ENCODE measurements at places on chromosomes 1 and 21.

GRCh38 chr1:242602001-242602400 is 77.5 kb upstream of the PLD5 start:
- DNase-seq = no peak

GRCh38 chr21:17690078-17690494 is 77.4 kb upstream of the BTG3 start:
- DNase-seq = no peak

GRCh38 chr1:147539122-147539575 is 2.2 kb upstream of the BCL9 start:
- no peak for DNase-seq

DNA sequence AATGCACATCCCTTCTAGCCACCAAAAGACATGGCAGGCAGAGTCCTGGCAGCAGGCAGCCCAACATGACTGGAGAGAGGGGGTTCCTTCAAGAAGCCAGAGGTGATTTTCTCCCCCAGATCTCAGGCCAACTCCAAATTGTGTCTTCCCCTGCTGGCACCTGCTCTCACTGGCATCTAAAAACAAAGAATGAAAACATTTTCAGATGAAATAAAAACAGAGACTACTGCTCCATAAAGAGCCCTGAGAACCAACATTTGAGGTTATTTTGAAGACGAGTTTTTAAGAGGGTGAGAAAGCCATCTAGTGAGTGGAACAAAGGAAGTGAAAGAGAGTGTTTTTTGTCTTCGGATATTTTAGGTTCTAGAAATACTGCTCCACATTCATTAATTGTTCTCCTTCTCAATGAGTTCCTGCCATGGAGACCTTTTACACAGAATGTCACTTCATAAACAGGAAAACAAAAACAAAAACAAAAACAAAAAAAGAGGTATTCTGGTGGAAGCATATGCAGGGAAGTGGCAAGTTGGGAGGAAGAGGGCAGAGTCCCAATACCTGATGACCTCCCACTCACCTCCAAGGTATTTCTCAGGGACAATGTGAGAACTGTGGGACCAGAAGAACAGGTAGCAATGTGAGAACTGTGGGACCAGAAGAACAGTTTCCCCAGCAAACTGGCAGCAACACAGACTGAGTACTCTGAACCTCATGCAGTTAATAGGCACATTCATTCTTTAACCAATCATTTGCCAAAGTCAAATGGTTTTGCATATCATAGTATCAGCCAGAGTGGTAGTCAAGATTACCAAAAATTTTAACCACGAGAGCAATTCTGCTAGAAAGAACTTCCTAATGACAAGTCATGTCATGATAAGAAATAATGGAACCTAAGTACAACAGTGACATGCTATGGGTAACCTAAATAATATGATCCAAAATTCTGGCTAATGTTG is 50.0 kb downstream of the KIAA0319L start:
- no peak for DNase-seq

DNA sequence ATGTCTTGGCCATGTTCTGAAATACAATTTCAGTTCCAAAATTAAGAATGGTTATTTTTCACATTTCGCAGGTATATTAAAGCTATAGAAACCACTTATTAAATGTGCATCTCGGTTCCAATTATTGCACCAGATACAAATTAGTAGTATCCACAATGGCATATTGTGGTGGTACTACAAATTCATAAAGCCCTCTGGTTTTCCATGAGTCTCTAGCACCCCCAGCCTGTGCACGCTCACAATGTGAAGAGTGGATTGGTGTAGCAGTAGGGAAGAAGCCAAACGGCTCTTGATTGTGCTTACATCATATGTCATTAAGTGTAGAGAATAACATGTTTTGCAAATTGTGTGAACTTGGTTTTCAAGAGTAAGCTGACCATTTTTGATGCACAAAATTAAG is 1.9 kb upstream of the BRINP3 start:
- peak; percentile 68 for DNase-seq

DNA sequence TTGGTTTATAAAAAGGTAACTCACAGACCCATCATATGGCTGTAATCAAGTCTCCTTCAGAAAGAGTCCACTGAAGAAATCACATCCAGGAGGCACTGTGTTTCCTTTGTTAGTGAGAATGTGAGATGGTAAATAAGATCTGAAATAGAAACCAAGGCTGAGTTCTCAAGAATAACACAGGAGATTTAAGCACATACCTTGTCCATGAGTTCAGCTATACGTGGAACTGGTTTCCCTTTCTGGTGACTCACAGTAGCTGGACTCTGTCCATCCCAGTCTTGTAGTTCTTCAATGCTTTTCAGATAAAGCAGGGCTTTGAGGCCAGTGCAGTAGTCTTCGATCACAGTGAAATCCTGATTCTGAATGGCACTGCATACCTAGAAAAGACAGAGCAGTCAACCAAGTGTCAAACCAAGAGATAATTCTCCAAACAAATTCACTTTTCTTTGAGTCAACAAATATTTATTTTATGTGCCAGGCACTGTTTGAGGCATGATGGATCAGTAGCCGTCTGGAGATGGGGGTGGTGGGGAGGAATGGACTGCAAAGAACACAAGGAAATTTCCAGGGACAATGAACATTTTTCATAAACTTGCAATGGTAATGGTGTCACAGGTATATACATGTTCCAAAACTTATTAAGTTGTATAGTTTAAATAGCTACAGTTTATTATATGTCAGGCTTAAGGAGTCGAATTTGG is 471.4 kb downstream of the PTBP2 start:
- DNase-seq = no peak

- no peak for DNase-seq
Measured at GRCh38 chr1:206075786-206076755, 23.1 kb downstream of the RHEX start.

DNA sequence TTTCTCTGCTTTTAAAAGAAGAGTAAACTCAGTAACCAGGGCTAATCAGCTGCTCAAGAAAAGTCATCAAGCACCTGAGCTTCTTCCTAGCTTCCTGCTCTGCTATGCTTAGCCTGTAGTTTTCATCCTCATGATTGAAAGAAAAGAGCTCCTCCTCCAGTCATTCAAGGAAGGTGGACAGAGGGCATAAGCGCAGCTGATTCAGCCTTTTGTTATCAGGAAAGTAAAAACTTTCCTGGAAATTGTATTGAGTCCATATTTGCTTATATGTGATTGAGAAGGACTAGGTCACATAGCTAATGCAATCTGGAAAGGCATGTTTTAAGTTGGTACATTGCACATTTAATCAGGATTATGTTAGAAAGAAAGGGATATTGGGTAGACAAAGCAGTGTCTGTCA is 8.5 kb upstream of the BACH1 start:
- DNase-seq = no peak

DNA sequence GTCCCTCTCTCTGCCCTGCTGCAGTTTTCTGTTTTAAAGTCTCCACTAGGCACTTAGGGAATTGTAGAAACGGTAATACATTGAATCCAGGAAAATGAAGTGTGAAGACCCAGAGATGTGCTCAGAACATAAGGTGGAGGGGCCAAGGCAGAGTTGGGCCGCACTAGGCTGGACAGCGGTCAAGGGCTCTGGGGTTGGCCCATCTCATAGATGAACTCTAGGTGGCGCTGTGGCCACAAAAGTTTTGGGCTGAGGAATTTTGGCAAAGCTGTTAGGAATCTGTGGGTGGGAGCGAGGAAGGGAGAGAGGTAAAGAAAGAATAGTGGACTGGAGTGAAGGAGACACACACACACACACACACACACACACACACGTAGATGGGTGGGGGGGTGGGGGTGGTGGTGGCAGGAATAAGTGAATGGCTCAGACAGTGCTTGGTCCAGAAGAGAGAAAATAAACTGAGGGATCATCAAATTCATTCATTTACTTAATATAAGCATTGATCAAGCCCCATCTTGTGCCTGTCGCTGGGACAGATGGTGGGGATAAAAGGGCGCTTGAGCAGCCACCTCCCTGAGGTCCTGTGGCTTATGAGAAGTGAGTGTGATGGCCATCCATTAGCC is 258.5 kb downstream of the TRABD2B start:
- peak; percentile 26 for DNase-seq

GRCh38 chr21:42377211-42377950 is 11.0 kb upstream of the TFF1 start:
- DNase-seq = no peak

DNA sequence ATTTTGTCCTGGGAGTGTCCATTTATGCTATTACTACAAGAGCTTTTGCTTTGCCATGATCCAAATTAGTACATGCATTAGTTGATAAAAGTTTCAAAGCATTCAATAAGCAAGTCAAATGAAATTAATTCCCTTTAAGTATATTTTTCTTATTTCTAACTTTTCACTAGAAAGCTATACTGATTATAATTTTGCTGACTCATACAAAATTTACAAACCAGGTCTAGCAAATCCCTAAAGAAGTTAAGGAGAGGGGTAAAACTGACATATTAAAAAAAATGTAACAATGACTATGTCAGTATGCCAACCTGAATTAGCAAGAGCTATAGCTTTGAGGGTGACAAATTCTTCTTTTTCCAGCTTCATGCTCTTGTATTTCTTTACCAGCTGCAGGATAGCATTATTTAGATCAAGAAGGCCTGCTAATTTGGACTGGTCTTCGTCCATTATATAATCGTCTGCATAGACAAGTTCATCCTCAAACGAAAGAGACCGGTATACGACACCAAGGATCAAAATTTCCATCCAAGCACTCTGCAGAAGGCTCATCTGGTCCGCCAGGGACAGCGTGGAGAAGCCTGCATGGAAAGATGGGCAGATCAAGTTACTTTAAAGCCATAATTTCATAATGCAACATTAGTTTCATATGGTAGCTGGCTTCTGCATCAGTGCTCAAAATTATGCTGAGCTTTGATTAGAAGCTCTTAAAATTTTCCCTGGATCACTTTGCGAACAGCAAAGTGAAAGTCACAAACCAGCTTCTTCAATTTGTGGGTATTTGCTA is 95.8 kb upstream of the USH2A start:
- peak; percentile 15 for DNase-seq

DNA sequence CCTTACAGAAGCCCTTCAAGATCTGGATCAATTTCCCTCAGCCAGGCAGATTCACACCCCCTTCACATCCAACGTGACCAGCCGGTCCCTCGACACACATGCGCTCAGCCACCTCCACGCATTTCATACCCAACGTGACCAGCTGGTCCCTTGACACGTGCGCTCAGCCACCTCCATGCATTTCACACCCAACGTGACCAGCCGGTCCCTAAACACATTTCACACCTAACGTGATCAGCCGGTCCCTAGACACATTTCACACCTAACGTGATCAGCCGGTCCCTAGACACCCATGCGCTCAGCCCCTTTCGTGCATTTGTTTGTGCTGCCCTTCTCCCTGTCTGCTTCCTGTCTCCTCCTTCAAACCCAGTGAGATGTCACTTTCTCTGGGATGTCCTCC is 8.8 kb upstream of the PAFAH2 start:
- no peak for DNase-seq

DNA sequence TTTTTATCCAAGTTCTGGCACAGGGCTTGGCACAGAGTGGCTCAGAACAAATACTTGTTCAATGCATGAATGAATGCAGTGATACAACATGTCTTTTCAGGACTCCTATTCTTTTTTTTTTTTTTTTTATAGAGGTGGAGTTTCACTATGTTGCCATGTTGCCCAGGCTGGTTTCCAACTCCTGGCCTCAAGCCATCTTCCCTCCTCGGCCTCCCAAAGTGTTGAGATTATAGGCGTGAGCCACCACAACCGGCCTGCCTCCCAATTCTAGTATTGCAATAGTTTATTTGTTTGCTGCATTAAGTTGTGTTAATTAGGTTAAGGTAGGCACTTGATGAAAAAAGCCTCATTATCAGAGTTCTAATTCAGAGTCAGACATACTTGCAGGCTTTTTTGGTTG is 17.9 kb downstream of the UBE4B start:
- DNase-seq = peak; percentile 87

GRCh38 chr1:24294228-24294672 is 24.9 kb upstream of the GRHL3 start:
- DNase-seq = no peak

DNA sequence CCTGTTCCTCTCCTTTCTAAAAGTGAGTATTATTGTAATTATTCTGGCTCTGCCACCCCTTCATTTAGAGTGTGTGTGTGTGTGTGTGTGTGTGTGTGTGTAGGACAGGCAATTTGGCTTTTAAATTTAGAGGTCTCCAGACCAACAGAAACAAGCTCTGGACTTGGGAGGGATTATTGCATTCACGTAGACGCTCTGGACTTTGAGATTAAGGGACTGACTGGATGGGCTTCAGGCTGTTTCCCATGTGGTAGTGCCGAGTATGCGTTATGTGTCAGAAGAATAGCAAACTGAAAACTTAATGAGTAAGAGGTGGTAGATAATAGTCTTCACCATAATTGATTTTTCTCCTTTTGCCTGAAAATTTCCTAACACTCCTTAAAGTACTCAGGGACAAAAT is 281.9 kb downstream of the USP25 start:
- DNase-seq = no peak

DNA sequence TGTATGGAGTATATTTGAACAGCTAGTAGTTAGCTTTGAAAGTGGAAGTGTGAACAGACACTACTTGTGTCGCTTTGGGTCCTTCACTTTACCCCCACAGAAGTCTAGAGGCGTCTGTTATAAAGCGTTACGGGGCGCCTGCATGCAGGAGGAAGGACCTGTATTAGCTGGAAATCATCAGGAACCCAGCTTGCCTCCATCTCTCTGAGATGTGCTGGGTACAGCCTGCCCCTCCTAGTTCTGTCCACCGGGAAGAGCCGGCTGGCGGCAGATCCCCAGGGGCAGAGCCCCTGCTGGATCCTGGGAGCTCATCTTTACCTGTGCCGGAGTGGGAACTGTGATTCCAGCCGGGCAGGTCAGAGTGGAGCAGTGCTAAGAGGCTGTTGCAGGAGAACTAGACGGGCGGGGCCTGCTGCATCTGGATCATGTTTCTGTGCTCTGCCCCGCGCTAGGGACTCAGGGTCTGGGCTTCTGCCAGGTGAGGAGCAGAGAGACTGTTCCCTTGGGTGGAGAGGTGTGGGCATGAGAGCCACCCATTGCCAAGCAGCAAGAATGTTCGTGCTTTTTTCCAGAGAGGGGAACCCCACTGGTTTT is 22.3 kb upstream of the SPSB1 start:
- DNase-seq = no peak

DNA sequence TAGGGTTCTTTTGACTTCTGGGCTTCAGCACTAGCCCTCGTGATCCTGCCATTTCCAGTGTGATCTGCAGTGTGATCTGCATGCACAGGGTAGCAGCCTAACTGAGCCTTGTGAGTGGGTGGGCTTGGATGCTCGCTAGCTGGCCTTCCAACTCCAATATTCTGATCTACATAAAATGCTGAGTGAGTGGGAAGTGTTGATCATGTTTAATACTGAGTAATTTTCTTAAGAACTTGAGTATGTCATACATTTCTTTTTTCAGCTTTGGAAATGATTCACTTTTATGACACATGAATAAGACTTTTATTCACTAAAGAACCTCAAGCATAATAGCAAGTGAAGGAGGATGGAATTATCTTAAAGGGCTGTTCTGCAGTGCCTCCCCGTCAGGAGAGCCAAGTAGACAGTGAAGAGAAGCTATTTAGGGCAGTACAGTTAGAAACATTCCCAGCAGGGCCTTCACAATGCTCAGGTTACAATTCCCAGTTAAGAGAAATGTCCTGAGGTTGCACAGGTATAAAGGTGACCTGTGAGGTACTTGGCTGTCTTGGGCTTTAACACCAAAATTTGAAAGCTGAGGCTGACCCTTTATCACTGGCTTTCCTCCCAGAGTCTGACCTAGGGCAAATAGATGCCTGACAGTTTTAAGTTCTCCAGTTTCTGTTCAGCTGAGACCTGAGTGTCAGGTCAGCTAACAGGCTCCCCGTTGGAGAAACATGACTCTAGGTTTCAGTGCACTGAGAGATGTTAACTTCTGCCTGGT is 29.1 kb upstream of the LRRC8C start:
- no peak for DNase-seq

GRCh38 chr1:172746091-172746949 is 87.4 kb downstream of the FASLG start:
- DNase-seq = no peak

GRCh38 chr1:230322967-230323547 is 103.1 kb downstream of the PGBD5 start:
- no peak for DNase-seq

All from NCI-H446 (cell line).